Fibroblast of lung (primary cell): ENCODE measurements at places on chromosomes 3 and 15. TPM values are rescaled to one million over a fixed set of nuclear protein-coding genes. Genes with fewer than 3 reads are reported as not detected.
A peak's percentile ranks its signal among the peaks of the same experiment; 100 is the strongest.

The TIMP4 gene
- 9.8 and 12.6 TPM in 2 replicates for total RNA-seq

The KNG1 gene
- not detected in 2 replicates for total RNA-seq

GRCh38 chr3:44970926-44971490 is 5.0 kb downstream of the ZDHHC3 start:
- no peak overlapping the region for H3K27ac ChIP-seq
- no peak for DNase-seq
- H3K4me3 ChIP-seq, result no peak overlapping the region
- peaks cover 5% of the 10 kb centered on the region for H3K4me1 ChIP-seq
- H3K27me3 ChIP-seq, result no peaks in the 10 kb centered on the region

DNA sequence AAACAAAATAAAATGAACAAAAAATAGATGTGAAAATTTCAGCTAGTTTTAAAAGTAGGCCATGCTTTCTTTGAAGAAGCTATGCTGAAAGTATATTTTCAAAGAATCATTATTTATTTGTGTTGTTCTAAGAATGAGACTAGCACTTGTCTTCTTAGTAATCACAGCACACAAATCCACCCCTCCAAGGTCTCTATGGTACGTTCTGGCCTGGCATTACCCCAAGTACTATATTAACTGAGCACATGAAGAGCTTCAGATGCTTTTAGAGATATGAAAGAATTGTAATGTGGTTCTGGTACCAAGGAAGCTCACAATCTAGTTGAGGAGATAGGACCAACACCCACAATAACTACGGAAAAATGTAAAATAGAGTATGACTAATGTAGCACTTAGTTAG is 416.5 kb downstream of the PLCL2 start:
- H3K27ac ChIP-seq, result no peak overlapping the region
- H3K4me1 ChIP-seq, result no peaks in the 10 kb centered on the region
- DNase-seq, result no peak
- no peaks in the 10 kb centered on the region for H3K27me3 ChIP-seq

DNA sequence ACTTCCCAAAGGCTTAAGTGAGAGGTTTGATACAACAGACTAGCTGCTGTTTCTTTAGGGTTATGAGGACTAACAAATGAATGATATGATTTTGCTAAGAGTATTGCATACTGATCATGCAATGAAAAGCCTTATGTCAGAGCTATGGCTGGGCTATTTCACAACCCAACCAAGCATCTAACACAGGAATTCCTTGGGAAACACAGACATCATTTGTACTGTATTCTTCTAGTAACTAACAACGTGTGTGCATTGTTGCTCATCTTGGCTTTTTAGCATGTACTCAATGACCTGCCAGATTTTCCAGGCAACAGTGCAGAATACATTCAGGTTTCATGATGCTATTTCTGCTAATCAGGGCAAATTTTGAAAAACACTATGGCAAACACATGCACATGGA is 19.3 kb downstream of the PDZRN3 start:
- peak; percentile 80 for DNase-seq
- H3K27ac ChIP-seq, result no peak overlapping the region
- peaks cover 3% of the 10 kb centered on the region for H3K36me3 ChIP-seq
- no peak overlapping the region for H3K4me3 ChIP-seq
- H3K27me3 ChIP-seq, result no peaks in the 10 kb centered on the region
- peaks cover 36% of the 10 kb centered on the region for H3K4me1 ChIP-seq

GRCh38 chr3:158672215-158673176 is at the start of gene LXN:
LXN (minus strand) TSS chr3:158672648; CDS start chr3:158672478, 170 bp downstream.
- DNase-seq, result peak; percentile 79
- H3K36me3 ChIP-seq, result no peaks in the 10 kb centered on the region
- peak within 1 kb of the TSS; percentile 87 for H3K27ac ChIP-seq
- H3K4me1 ChIP-seq, result peaks cover 9% of the 10 kb centered on the region
- no peaks in the 10 kb centered on the region for H3K27me3 ChIP-seq

- DNase-seq, result no peak
- H3K4me3 ChIP-seq, result no peak overlapping the region
- no peak overlapping the region for H3K27ac ChIP-seq
- no peaks in the 10 kb centered on the region for H3K4me1 ChIP-seq
- no peaks in the 10 kb centered on the region for H3K36me3 ChIP-seq
Observed at GRCh38 chr3:2861120-2861519, 249.1 kb downstream of the IL5RA start.

The GOLGA6B gene
- total RNA-seq, result not detected in 2 replicates

GRCh38 chr15:57458356-57458781 is 82.1 kb downstream of the CGNL1 start:
- no peaks in the 10 kb centered on the region for H3K36me3 ChIP-seq
- H3K4me1 ChIP-seq, result no peaks in the 10 kb centered on the region
- no peak for DNase-seq
- H3K27me3 ChIP-seq, result no peaks in the 10 kb centered on the region
- no peak overlapping the region for H3K27ac ChIP-seq

The GP5 gene
- total RNA-seq, result under 0.01 and 0.17 TPM in 2 replicates

DNA sequence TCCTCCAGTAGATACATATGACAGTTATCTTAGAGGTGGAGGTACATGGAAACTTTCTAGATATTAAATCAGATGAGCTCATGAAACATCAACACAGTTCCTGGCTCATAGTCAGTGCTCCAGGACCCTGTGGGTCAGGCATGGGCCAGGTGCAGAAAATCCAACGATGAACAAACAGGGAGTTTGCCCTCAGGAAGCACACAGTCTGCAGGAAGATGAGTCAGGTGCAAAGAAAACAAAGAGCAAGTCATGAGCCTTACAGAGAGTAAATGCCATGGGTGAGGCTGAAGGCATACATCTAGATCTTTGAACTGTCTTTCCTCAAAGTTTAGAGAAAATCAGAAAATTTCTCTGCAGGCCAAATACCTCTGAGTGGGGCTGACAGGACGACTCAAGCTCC is 184.2 kb upstream of the TPM1 start:
- DNase-seq, result no peak
- no peaks in the 10 kb centered on the region for H3K4me1 ChIP-seq
- H3K27me3 ChIP-seq, result no peaks in the 10 kb centered on the region
- H3K27ac ChIP-seq, result no peak overlapping the region
